ENCODE measurements at places on chromosomes 6 and 20. TPM values are rescaled to one million over a fixed set of nuclear protein-coding genes. Genes with fewer than 3 reads are reported as not detected.

Gene CENPB
- total RNA-seq: 41.4 TPM

Gene MATN4
- total RNA-seq: not detected

Gene TCF15
- total RNA-seq: not detected

Gene OPRM1
- total RNA-seq: not detected

Gene RIPOR3
- total RNA-seq: 13.2 TPM

Gene EYA2
- total RNA-seq: 0.12 TPM

Gene FRK
- 14.1 TPM for total RNA-seq

Gene COX4I2
- not detected for total RNA-seq

Gene VGLL2
- not detected for total RNA-seq

Gene FKBP1C
- total RNA-seq: not detected

Gene BTBD3
- 8.1 TPM for total RNA-seq

Gene TBXT
- total RNA-seq: not detected

Gene CASS4
- 1.7 TPM for total RNA-seq

Gene LPA
- 13.5 TPM for total RNA-seq

Gene VPS16
- 17.2 TPM for total RNA-seq

Gene HAO1
- 149 TPM for total RNA-seq

Gene SLC4A11
- not detected for total RNA-seq

Gene SYNJ2
- total RNA-seq: 4.1 TPM

Gene MUC22
- not detected for total RNA-seq

Gene IMPG1
- not detected for total RNA-seq

Gene JARID2
- total RNA-seq: 2.5 TPM

Gene ADGRG6
- 114 TPM for total RNA-seq

Gene ANKRD66
- not detected for total RNA-seq

Gene CDK5RAP1
- 21.6 TPM for total RNA-seq

Gene AVP
- not detected for total RNA-seq

Gene MYH7B
- total RNA-seq: 0.66 TPM

Gene HLA-DOA
- total RNA-seq: 0.37 TPM

Gene ADNP
- total RNA-seq: 19.8 TPM

Gene ASIP
- total RNA-seq: not detected

Gene WFDC11
- total RNA-seq: not detected

Gene RHAG
- total RNA-seq: not detected

Gene RIPPLY2
- not detected for total RNA-seq

Gene CD93
- total RNA-seq: 15.9 TPM

Gene PLAGL1
- total RNA-seq: 1.5 TPM

Gene SLC23A2
- total RNA-seq: 28.2 TPM

Gene THBD
- total RNA-seq: 4.0 TPM

Gene C20orf141
- total RNA-seq: not detected

Gene DLL1
- total RNA-seq: 2.9 TPM

Gene APCDD1L
- not detected for total RNA-seq

Gene CLDN20
- total RNA-seq: not detected

Gene ENPP3
- total RNA-seq: 2.7 TPM

Gene XKR7
- not detected for total RNA-seq

Gene PBOV1
- not detected for total RNA-seq

Gene OOEP
- not detected for total RNA-seq

Gene KHDC1L
- not detected for total RNA-seq

Gene KIF25
- total RNA-seq: not detected

Gene IP6K3
- total RNA-seq: 10.8 TPM

Gene MAFB
- 19.8 TPM for total RNA-seq

Gene TBPL1
- total RNA-seq: 9.9 TPM

Gene CYP39A1
- total RNA-seq: 34.3 TPM

Gene CCM2L
- total RNA-seq: 0.68 TPM

Gene KHDC1
- not detected for total RNA-seq

Data from right lobe of liver (tissue), 6 donors.